Stimulated activated CD4-positive, alpha-beta T cell treated with anti-CD3 and anti-CD28 coated beads, Interleukin-12 subunit alpha, Interleukin-12 subunit beta, amount 100 ng/mL, for 24 hours (primary cell): ENCODE measurements at places on chromosomes 11 and 22.

DNA sequence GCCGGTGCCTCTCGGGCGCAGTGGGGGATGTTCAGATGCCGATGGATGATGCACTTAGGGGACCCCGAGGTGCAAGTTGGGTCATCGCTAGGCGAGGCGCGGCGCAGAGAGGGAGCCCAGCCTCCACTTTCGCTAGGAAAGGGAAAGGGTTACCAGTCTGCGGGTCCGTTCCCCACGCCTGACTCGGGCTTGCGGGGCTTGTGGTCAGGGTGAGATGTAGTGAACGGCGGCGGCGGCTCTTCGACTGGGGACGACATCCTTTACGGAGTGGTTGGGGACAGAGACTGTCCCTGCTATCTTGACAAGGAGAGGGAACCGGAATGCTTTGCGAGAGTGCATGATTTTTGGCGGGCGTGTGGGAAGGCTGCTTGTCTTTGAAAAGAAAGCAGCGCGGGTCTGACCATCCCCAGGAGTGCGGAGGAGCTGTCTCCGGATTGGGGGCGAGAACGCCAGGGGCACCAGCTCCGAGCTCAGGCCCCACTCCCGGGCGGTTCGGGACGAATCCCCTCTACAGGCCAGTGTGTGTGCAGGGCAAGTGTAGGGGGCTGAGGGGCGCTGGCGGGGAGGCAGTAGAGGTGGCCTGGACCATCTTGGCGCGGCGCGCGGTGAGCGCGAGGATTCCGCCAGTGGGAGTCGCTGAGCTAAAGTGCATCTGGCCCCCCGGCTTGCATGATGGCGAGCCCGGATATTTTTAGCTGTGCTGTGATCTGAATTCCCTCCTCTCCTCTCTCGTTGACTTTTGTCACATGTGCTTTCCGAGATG, 1.1 kb downstream of the FAT3 start:
- DNase-seq = no peak

DNA sequence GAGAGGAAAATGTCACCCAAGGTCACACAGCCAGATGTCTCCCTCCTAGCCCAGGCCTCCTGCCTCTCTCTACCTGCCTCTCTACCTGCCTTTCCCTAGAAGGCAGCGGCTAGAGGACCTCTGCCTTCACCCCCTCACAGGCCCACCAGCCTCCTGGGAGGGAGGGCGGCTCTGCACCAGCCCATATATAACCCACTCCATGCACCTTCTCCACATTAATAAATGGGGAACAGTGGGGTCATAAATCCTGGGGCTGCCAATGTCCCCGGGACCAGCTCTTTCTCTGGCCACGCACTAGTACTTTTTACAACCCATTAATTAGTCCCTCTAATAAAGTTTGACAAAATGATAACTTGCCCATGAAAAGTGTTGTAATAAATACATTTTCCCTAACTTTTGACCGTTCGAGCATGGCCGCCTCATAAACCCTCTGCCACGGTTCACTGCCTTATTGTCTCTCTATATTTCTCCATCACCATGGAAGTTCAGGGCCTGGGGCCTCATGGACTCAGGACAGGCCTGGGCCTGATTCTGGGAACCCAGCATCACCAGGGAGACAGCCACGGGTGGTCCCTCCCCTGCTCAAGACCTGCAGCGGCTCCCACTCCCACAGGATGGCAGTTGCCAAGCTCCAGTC, 102.1 kb downstream of the MN1 start:
- DNase-seq = no peak

DNA sequence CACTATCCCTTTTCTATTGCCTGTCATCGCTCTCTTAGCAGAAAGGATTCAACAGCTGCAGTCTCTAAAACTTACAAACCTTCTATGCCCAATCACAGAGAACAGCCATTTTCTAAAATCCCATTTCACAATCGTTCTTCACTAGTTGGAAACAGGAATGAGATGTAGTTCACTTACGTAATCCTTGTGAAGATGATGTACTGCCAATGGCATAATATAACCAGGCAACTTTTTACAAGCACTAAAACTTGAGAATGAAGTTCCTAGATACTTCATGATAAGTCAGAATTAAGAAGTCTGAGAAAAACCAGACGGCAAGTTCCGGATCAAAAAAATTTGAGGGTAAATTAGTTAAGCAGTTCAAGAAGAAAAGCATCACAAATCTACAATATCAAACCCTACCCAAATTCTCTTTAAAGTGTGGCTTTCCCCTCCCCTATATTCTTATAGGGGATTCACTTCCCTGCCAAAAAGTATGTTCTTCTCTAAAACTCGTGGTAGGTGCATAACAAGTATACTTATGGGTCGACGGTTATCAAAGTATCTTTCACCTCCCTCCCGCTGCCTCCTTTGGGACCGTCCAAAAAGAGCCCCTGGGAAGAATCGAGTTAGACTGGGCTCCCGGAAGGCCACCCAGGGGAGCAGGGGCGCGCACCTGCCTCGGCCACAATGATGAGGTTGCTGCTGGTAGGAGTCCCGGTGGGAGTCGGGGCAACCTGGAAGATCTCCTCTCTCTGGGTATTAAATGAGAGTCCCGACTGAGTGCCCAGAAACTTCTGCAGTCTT, 666 bp downstream of the MSANTD4 start:
- no peak for DNase-seq

DNA sequence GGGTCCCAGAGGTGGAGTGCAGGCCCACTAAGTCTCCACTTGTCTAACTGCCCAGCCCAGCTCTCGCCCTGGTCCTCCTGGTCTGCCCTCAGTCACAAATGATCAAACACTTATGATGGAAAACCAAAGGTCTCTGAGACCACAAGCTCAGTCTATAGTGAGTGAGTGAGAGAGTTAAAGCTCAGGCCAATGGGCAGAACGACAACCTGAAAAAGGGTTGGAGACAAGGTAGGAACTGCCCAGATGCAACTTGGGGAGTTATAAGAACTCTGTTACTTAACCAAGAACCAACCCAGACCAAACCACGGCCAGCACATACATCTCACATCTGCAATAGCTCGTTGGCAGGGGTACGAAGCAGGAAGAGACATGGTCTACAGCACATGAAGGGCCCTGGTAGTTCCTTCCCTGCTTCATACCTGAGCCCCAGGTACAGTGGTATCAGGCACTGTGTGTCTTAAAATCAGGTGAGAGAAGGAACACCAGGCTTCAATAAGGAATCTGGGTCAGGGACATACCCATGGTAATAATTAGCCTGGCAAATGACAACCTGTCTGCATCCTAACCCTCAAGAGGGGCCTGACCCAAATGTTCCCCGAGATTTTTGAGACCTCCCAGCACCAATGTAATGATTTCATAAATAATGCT, 35.7 kb downstream of the SERPIND1 start:
- DNase-seq = no peak

DNA sequence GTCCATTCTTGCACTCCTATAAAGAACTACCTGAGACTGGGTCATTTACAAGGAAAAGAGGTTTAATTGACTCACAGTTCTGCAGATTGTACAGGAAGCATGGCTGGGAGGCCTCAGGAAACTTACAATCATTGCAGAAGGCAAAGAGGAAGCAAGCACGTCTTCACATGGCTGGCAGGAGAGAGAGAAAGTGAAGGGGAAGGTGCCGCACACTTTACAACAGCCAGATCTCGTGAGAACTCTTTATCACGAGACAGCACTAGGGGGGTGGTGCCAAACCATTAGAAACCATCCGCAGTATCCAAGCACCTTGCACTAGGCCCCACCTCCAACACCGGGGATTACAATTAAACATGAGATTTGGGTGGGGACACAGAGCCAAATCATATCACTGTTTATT, 19.4 kb upstream of the POLA2 start:
- DNase-seq = no peak

DNA sequence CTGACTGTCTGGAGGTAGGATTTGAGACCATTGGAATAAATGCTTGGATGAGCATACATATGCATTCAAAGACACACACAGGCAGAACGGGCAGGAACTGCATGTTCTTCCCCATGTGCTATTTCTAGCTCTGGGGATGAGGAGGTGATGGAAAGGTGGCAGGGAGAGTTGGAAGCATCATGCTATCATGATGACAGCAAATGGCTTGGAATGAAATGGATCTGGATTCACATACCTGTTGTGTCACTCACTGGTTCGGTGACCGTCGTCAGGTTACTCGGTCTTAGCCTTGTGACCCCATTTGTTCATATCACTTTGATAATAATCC, 627.9 kb upstream of the KIRREL3 start:
- DNase-seq = no peak

DNA sequence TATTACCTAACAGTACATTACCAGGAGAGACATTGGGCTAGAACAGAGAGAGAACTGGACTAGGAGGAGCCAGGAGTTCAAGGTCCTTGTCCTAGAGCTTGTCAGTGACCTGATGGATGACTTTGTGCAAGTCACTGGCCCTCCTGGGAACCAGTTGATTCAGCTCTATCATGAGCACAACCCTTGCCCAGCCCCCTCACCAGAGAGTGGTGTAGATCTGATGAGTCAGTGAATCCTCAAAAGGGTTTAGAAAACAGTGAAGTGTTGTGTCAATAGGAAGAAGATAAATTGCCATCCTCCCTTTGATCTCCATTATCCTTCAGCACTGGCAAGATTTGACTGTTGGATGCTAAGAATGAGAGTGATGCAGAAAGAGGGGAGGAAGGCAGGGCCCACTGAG, 24.3 kb downstream of the NEU3 start:
- DNase-seq = no peak

DNA sequence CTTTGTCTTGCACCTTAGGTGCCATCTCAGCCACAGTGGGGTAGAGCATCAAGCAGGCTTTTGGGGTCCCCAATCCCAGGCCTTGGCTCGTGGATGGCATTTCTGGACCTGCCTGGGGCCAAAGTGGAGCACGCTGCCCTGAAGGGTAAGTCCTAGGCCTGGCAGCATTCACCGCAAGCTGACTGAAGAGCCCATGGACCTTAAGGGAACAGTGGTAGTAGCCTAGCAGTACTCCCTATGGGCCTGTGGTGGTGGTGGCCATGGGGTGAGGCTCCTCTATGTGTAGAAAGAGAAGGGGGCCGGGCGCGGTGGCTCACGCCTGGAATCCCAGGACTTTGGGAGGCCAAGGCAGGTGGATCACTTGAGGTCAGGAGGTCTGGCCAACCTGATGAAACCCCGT, 36.9 kb downstream of the PIWIL3 start:
- no peak for DNase-seq

DNA sequence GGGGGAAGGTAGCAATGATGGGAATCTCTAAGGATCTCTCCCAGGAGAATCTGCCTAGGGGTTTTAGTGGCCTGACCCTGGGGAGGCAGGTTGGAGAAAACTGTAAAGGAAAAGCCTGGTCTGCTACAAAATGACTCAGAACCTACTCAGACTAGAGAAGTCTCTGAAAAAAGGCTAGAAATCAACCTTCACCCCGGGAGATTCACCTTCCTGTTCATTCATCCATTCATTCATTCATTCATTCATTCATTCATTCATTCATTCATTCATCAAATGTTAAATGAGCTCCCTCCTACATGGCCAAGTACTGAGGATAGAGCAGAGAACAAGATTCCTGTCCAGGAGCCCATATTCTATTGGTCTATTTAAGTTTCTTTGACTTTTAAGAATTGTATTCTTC, 8.9 kb upstream of the ANKK1 start:
- DNase-seq = no peak

GRCh38 chr22:37068859-37069258, 17.3 kb downstream of the KCTD17 start:
- DNase-seq = no peak

DNA sequence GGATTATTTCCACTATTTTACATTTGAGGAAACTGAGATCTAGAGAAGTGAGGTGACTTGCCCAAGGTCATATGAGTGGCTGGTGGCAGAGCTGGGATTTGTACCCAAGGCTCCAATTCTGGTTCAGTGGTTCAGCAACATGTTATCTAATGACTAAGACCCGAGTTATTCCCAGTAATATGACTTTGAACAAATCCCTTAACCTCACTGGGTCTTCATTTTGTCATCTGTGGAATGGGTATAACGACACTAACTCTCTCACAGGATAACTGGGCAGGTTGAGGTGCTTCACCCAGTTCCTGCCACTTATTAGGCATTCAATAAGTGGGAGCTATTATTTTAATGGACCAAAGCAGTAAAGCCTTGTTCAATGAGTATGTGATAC, 489 bp upstream of the OR2AT4 start:
- DNase-seq = no peak

DNA sequence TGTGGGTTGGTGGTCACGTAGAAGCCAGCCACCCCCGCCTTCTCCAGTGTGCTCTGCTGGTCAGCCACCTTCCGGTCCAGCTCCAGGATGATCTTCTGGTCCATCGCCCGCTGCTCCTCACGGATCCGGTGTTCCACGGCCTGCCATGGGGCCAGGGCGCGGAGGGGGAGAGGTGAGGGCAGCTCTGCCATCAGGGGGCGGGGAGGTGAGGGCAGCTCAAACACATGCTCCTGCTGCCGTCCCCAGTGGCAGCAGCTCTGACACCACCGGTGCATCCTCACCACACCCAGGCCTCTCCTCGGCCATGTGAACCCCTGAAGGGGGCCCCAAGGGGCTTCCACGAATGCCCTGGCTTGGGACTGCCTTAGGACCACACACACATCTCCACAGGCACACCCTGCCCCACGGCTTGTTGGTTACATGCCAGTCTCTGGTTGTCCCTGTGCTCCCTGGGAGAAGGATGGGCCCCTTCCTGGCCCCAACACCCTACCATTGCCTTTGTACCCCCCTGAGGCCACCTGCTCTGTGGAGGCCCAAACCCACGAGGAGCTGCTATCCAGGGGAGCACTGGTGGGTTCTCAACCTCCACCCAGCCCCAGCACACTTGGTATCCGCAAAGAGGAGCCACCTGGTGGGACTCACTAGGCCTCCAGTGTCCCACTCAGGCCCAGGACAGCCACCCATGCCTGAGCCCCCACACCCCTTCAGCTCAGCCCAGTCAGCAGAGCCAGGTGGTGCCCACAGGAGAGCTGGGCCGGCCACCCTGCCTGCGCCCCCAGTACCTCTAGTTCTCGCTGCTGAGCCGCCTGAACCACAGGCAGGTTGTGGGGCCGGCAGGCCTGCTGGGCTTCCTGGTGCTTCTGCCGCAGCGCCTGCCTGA, 4.3 kb downstream of the DGCR6L start:
- DNase-seq = no peak

DNA sequence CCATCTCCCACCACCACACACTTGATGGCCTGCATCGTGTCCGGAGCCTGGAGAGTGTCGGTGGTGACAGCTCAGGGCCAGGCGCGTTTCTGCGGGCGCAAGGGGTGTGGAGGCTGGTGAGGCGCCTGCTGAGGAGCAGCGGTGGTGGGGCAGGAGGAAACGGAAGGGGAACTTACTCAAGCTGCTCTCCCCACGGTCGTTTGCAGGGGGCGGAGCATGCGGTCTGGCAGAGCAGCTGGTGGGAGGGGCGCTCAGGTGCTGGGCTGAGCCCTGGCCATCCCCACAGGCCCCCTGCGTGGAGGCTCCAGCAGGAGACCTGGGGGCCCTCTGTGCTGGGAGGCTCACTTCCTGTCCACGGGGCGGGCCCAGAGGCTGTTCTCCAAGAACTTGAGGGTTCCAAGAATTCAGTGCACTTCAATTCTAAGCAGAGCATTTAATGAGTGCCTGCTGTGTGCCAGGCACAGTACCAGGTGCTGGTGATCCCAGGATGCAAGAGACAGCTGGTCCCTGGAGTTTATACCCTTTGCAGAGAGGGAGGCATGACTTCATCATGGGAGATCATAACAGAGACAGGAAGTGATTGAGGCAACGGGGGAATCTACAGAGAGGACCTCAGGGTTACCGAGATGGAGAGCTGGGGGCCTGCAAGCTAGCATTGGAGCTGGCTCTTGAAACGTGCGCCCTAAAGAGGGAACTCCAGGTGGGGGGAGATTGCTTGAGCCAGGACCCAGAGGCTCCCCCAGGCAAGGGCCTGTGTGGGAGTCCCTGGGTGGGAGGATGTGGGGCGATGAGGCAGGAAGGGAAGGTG, at the start of gene RAC2:
RAC2 (minus strand) TSS at position 156 of the 808 bp plus-strand sequence; CDS start at position 35, 121 bp downstream.
- peak; percentile 80 for DNase-seq
